NCI-H1436 (cell line): ENCODE measurements at places on chromosomes 5 and 9.

GRCh38 chr9:13957089-13957488, 356.9 kb downstream of the NFIB start:
- DNase-seq, result no peak

- no peak for DNase-seq
These were observed 137.7 kb downstream of the PRELID2 start for GRCh38 chr5:145697251-145697990.

GRCh38 chr5:97011567-97011966, 75.7 kb downstream of the LNPEP start:
- no peak for DNase-seq

DNA sequence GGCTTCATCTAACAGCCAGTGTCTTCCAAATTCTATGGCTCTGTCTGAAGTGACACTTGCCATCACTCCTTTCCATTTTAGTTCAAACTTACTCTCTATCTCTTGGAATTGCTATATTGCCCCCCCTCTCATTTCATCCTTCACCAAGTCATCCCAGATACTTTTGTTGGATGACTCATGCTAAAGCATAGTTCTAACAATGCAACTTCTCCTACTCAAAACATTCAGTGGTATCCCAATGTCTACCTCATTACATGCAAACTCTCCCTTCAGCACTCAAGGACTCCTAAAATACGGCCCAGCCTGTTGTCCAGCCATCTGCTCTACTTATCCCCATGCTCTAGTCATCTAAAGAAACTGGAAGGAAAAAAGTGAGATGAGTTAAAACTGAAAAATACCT, 171.6 kb downstream of the RASEF start:
- DNase-seq, result no peak

GRCh38 chr5:178113141-178113787, at the start of gene N4BP3:
Gene N4BP3 (plus strand): TSS chr5:178113532. CDS start chr5:178119584, 6,052 bp downstream.
- peak; percentile 33 for DNase-seq

GRCh38 chr5:6392561-6392960, 14.2 kb upstream of the MED10 start:
- no peak for DNase-seq

- DNase-seq, result no peak
These were observed 102.2 kb downstream of the INIP start for GRCh38 chr9:112615584-112616266.

DNA sequence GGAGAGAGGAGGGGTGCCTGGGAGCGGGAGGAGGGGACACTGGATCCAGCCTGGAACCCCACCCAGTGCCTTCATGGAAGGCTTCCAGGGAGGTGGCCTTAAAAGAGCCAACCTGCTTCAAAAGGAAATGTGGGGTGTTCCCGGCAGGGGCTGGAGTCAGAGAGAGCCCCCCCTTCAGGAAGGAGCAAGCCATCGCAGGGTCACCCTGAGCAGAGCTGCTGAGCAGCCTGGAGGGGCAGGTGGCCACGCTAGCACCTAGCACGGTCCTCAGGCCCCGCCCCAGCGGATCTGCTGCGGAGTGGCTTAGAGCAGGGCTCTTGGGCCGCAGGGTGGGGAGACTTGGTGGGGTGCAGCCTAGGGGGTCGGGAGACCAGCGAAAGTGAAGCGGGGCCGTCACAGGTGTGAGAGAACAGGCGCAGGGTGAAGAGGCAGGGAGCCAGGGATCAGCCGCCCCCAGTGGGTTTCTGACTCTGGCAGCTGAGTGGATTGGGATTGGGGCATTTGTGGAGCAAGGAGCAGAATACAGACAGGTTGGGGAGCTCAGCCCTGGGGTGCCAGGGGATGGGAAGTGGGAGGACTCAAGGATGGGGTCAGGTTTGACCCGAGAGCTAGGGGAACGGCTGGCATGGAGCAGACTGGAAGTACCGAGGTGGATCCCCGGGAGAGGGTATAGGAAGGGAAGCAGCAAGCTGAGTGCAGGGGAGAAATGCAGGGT, 1.5 kb downstream of the LCN2 start:
- DNase-seq, result peak; percentile 28

DNA sequence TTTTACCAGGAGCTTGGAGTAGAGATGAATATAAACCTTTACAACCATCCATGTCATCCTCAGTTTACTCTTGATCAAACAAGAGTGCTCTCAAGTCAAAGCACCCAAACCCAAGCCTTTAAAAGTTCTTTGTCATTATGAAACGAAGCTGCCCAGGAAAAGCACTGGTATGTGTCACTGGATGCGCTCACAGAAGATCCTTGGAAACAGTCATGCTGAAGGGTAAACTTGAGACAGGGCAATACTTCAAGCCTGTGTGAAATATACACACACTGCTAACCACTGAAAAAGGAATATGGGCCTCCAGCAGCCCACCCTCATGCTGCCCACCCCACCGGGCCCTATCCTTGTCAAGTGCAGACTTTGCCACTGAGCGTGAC, 84.5 kb downstream of the PRRT1B start:
- no peak for DNase-seq

DNA sequence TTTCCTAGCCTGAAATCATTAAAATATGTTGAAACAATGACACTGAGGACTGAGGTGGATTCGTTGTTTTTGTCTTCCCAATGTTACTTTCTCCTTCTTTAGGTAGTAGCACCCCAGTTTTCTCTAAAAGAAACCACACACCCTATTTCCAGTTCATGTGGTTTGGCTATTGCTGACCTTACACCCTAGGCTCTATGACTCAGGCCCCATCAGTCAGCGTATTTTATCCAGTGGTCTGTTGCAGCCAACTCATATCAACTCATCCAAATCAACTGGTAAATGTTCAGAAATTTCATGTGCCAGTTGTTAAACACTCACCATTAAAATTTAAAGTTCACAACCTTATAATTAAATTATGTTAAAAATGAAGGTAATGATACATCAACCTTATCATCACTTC, 44.6 kb upstream of the NFIB start:
- DNase-seq, result no peak

- DNase-seq, result no peak
These were observed 217.4 kb upstream of the ADAMTSL1 start for GRCh38 chr9:18256568-18256967.

- DNase-seq, result peak; percentile 54
These were observed 47.2 kb downstream of the GPBP1 start for GRCh38 chr5:57221049-57221568.

DNA sequence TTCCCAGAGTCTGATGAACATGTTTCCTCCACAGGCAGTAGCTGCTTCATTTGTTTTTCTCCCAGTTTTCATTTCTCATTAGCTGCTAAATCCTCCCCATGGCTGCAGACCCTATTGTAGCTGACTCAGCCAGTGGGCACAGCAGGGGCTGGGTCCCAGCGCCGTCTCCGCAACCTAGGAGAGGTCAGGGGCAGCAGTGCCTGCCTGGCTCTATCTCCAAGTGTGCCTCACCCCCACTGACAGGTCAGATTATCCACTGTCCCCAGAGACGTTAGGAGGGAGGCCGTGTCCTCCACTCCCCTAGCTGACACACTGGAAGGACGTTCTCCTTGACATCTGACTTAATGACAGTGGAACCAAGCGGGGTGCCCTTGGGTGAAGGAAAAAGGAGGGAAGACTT, 31.1 kb downstream of the KCNIP1 start:
- DNase-seq, result no peak

- DNase-seq, result no peak
These were observed 19.6 kb downstream of the ANKDD1B start for GRCh38 chr5:75630875-75631274.

DNA sequence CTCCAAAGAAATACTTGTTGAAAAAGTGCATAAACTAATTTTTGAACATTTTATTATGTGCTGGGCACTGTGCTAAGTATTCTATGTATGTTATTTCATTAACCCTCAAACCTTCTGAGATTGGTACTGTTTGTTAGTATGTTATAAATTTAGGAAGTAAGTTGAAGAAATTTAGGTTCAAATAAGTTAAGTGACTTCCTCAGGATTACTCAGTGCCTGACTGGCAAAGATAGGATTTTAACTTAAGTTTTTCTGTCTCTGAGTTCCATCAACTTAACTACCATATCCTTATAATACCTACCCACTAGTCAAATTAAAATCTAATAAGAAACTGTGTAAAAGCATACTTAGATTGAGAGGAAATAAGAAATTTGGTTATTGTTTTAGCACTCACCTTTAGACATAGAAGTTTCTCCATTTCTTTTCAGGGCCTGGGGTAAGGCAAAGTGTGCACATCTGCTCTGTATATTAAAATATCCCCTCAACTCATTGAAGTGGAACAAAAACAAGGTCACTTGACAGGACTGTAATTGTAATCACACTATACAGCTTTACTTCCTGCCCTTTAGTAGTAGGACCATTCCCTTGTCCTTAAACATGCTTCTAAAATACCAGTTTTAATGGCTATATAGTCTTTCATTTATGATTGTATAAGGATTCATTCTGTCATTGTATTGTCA, 15.2 kb downstream of the TGFBR1 start:
- DNase-seq, result no peak

DNA sequence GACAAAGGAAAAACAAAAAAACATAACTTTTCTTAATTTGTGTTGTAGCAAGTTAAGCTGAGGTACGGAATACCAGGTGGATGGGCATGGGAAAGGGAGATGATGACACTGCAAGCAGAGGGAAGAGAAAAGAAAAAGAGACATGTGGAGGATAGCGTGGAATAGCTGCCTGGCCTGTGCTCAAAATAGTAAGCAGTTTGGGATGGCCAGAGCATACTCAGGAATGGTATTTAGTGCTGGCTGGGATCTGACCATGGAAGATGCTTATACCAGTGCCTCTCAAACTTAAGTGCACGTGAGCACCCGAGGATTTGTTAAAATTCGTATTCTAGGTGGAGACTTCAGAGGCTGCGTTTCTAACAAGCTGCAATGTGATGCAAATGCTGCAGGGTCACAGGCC, 41.3 kb downstream of the LNPEP start:
- no peak for DNase-seq

GRCh38 chr9:107648153-107648715, 158.7 kb upstream of the KLF4 start:
- DNase-seq, result no peak

GRCh38 chr9:136080716-136081112, 14.4 kb downstream of the NACC2 start:
- no peak for DNase-seq

DNA sequence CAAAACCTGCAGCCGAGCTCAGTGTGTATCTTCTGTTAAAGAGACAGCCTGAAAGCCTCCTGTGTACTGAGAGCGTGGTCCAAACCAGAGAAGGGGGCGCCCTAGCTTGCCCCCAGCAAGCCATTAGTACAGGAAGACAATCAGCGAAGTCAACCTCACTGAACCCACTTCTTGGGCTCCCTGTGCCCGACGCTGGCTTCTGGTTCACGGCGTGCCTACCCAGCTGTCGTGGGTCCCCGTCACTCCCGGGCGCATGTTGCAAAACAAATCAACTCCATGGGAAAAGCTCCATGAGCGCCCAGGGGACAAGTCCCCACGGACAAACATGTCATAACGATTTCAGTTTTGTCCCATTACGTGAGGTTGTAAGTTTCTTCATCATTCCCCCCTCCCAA, 326.9 kb downstream of the SH3GL2 start:
- DNase-seq, result no peak

DNA sequence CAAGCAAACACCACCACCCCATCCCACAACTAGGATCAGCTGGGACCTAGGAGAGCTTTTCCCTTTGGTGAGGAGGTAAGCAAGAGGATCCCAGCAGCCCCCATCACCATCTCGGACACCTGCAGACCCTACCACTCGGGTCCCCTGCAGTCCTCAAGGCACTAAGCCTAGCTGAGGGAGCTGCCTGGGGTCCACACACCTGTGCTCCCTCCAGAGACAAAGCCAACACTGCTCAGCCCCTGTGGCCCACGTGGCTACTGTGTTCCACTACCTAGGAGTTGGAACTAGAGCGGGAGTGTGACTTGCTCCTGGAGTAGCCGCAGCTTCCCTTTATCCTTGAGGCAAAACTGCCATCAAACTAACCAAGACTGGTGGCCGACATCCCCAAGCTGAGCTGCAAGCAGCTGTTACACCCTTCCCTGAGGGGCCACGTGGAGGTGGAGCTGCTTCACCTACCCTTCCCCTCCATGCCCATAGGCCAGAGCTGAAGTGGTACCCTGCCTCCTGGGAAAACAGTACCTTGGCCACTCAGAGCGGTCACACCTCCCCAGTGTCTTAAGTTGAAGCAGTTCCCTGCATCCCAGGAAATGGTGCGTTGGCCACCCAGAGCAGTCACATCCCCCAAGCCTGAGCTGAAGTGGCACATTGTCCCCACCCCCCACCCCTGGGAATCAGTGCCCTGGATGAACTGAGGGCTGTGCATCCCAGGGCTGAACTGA, 205.5 kb downstream of the CACNA1B start:
- no peak for DNase-seq

DNA sequence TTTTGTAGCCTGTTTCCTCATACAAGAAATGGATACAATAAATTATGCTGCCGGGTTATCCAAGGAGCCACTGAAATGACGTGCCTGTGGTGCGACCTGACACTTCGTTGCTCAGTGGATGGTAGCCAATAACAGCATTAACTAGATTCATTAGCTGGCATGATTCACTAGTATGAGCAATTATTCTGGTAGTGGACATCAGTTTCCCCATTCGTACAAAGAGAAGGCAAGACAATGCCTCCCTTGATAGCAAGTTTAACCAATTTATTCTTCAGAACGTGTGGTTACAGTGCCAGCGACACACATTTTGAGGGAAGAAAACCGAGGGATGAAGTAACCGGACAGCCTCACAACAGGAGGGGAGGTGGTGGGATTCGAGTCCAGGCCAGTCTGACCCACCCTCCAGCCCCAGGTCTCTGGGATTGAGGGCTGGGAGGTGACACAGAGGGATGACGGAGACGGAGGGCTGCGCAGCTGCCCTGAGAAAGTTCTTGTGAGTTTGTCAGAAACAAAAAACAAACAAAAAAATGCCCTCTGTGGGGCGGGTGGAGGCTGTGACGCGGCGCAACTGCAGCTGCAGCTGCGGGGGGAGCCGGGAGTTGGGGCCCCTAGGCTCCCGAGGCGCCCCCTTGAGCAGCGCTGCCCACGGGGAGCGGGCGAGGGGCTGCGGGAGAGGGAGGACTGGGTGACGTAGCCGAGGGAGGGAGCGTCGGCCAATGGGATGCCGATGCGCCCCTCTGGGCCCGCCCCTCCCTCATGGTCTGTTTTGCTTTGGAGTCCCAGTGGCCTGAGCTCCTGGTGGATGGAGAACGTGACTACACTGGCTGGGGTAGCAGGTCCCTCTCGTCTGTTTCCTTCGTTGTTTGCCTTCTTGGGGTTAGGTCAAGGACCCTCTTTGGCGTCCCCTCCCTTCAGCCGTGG, 10.9 kb downstream of the LHX2 start:
- no peak for DNase-seq

GRCh38 chr9:21585756-21586752, 103.9 kb upstream of the IFNE start:
- no peak for DNase-seq

DNA sequence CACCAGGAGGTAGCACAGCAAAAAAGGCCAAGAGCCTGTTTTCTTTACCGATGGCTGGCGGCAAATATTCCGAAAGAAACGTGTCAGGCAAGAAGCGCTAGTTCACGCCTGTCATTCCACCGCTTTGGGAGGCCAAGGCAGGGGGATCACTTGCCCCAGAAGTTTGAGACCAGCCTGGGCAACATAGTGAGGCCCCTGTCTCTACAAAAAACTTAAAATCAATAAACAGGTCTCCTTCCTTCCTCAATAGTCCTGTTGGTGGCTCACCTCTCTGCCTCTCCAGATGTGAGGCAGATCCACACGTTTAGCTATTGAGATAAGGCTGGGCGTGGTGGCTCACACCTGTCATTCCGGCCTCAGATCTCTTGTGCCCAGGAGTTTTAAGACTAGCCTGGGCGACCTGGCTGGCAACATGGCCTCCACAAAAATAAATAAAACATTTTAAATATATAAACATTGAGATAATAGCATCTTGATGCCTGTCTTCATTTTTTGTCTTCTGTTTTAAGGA, 1.3 kb upstream of the TMEM250 start:
- no peak for DNase-seq
